Activated T-cell treated with anti-CD3 and anti-CD28 coated beads, Interleukin-2, amount 50 U/mL, for 4 hours (primary cell): ENCODE measurements at places on chromosomes 13 and 19. TPM values are rescaled to one million over a fixed set of nuclear protein-coding genes. Genes with fewer than 3 reads are reported as not detected.

- DNase-seq = no peak
Observed at GRCh38 chr13:66655847-66656454, 574.2 kb downstream of the PCDH9 start.

DNA sequence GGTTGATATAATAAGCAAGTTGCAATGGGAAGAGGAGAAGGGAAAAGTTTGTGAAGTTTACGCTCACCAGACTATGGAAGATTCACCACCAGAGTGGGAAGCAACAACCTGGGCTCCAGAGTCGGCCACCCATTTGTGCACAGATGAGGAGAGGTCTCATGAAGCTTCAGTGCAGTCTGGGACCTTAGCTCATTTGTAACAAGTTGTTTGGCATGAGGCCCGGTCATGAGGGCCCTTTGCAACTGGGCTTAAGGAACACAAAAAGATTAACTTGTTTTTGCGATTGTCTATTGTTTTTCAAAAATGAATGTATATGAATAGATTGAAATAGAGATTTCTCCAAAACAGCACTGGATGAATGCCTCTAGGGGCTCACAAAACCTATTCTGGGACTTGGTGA, 94.2 kb downstream of the ZNF737 start:
- no peak for DNase-seq

GRCh38 chr19:12666265-12667048, at the start of the genes MAN2B1 and WDR83:
Gene MAN2B1, minus strand, starts transcription at chr19:12666742. Its CDS starts 41 bp downstream, at chr19:12666701.
Gene WDR83, plus strand, starts transcription at chr19:12666807. Its CDS starts 2,984 bp downstream, at chr19:12669791.
- DNase-seq = peak; percentile 78

The OSCAR gene
- total RNA-seq = 0.11 TPM

GRCh38 chr19:40802300-40803169, 3.5 kb downstream of the EGLN2 start:
- DNase-seq = no peak

- no peak for DNase-seq
Observed at GRCh38 chr19:15673176-15673654, 328 bp downstream of the CYP4F12 start.

DNA sequence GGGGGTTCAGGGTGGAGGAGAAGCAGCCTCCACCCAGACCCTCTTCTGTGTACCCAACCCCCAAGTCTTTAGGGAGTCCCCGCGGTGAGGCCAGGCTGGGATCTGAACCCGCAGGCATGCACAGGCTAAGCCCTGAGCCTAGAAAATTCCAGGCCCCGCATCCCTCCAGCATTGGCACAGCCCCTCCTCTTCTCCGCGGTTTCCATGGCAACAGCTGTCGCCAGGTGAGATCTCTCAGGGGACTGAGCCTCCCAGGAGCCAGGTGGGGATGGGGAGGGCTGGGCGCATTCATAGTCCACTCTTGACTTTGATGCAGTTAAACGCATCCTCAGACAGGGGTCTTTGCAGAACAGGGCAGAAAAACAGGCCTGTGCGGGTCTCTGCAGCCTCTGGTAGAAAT, 48.3 kb upstream of the USP29 start:
- DNase-seq = no peak

- DNase-seq = no peak
Observed at GRCh38 chr13:39881887-39882286, 226.4 kb downstream of the COG6 start.

- no peak for DNase-seq
Observed at GRCh38 chr19:35731779-35732405, 10.4 kb downstream of the IGFLR1 start.

The ZNF530 gene
- total RNA-seq = 4.9 TPM

The ZNF418 gene
- total RNA-seq = 1.5 TPM

The VSTM2B gene
- total RNA-seq = not detected

The TGFBR3L gene
- total RNA-seq = 1.4 TPM

The ZNF497 gene
- total RNA-seq = 0.55 TPM

- DNase-seq = peak; percentile 30
Observed at GRCh38 chr19:39297931-39298634, 1.9 kb downstream of the IFNL1 start.

The CTXN1 gene
- 0.71 TPM for total RNA-seq

The MAST1 gene
- 1.0 TPM for total RNA-seq

The CD209 gene
- not detected for total RNA-seq

- DNase-seq = no peak
Observed at GRCh38 chr13:66845393-66845792, 384.7 kb downstream of the PCDH9 start.

- no peak for DNase-seq
Observed at GRCh38 chr19:12785431-12786031, 5.8 kb upstream of the JUNB start.

The SPRY2 gene
- 0.33 TPM for total RNA-seq

GRCh38 chr13:101178406-101178805, 237.9 kb downstream of the NALCN start:
- DNase-seq = no peak

DNA sequence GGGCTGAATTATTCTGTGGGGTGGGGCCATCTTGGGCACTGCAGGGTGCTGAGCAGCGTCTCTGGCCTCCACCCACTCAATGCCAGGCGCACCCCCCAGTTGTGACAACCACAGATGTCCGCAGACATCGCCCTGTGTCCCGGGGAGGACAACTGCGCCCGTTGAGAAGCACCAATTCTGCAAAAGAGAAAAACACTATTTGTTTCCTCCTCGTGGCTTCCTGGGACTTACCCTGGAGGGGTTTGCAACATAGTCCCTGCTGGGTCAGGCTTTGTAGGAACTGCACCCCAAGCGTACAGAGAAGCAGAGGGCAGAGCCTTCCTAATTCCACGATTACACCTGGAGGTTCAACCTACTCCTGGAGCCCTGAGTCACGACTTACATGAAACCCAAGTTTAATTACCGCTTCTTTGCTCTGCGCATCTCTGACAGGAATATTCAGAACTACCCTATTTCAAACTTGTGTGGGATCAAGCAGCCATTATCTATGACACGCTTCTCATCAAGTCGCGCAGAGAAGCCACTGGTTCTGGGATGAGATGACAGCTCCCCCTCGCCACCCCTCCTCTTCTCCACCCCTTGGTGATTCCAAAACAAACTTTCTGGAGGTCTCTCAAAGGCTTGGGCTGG, 11.1 kb upstream of the SLC39A3 start:
- DNase-seq = no peak

DNA sequence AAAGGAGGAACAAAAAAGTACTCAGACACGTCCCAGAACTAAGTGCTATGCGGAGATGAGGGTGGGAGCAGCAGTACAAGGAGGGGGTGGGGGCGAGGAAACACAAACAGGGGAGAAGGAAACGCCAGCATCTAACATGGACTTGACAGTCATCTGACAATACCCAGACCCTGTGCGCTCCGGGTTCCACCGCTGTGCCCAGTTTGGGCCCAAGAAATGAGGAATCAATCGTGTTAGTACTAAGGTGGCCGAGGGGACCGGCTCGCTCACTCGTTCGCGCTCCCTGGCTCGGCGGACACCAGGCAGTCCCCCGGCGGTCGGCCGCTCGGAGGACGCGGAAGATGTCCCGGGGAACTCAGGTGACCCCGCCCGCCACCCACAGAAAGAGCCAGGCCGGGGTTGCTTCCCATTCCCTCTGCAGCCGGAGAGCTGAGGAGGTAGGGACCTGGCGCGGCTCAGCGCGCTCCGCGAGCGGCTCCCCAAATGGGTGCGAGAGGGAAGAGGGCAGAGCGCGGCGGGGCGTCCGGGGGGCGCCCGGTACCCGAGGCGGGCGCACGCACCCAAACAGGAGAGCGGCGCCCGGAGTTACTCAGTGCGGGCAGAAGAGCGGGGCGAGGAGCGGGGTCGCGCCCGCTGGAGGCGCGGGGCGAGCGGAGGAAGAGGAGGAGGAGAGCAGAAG, 616 bp downstream of the TSHZ3 start:
- DNase-seq = no peak

The LENG8 gene
- 157 TPM for total RNA-seq

- DNase-seq = peak; percentile 28
Observed at GRCh38 chr19:13881692-13882418, 4.9 kb downstream of the NANOS3 start.

DNA sequence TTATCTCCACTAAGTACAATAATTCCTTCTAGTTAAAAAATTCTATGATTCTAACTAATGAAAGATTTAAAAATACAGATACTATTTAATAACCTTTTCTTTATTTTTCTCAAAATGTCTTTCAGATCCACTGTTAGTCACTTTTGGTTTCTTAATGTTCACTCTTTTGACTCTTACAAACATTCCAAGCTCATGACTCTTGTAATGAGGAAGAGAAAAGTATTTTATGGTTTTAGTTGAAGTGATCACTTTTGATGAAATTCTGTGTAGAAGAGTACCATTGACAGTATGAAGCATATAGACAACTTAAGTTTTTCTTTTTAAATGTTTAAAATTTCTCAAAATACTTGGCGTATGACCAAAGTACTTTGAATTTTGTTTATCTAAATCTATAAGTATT, 27.8 kb downstream of the COG3 start:
- DNase-seq = no peak

The C5AR2 gene
- total RNA-seq = not detected

- DNase-seq = no peak
Observed at GRCh38 chr19:49359851-49360820, 2.1 kb downstream of the TEAD2 start.
